ENCODE measurements at places on chromosomes 7 and 10.
A peak's percentile ranks its signal among the peaks of the same experiment; 100 is the strongest.

GRCh38 chr7:140035400-140036223, 27.1 kb downstream of the PARP12 start:
- no peak for DNase-seq

DNA sequence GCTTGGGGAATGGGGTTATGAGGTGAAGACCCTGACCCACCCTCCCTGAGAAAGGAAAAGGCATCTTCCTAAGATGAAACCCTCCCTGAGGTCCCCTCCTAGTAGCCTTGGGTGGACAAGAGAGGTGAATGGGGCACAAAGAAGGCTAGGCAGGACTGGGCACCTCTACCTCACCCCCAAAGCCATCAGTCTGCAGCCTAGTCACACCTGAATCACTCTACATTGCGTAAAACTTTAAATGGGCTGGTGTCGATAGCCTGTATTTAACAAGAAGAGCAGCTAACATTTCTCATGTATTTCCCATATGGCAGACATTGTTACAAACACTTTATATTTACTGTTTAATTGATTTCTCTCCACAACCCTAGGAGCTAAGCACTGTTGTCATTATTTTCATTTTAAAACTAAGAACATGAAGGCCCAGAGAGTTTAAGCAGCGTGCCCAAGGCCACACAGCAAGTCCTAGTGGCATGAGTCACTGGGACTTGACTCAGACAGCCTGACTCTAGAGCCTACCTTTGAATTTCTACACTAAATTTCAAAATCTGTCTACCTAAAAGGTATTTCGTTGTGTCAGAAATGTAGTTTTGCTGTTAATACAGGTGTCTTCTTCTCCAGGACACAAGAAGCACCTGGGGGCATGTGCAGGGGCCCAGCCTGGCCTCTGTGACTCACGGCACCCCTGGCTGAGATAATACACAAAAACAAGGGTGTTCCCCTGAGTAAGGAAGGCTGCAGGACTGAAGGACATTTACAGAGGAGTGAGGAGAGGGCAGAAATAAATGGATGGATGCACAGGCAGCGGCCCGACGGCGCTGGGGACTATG, 3.4 kb downstream of the AOC1 start:
- no peak for DNase-seq

- no peak for DNase-seq
Measured at GRCh38 chr7:14748461-14748860, 154.1 kb downstream of the DGKB start.

- no peak for DNase-seq
Measured at GRCh38 chr10:79320316-79320715, 27.0 kb upstream of the PPIF start.

DNA sequence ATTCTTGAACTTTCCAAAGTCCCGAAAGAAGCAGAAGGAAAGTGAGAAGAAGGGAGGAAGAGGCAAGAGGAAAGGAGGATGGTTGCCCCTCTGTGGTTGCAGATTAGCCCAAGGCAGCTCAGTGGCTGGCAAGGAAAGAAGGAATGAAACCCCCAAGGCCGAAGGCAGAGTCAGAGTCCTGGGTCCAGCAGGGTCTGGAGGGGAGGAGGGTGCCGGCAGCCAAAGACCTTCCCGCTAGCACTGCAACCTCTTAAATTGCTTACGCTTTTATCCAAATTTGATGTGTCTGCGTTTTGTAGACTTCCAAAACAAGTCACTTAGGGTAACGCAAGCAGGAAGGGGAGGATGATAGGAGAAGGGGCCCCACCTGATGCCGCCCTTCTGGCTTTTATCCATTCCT, 7.4 kb upstream of the PFKP start:
- no peak for DNase-seq

GRCh38 chr7:32616625-32617024, 121.3 kb downstream of the AVL9 start:
- DNase-seq = no peak

GRCh38 chr7:155360495-155361345, 63.0 kb downstream of the INSIG1 start:
- DNase-seq = no peak

- no peak for DNase-seq
Measured at GRCh38 chr7:82390936-82391335, 52.6 kb downstream of the CACNA2D1 start.

DNA sequence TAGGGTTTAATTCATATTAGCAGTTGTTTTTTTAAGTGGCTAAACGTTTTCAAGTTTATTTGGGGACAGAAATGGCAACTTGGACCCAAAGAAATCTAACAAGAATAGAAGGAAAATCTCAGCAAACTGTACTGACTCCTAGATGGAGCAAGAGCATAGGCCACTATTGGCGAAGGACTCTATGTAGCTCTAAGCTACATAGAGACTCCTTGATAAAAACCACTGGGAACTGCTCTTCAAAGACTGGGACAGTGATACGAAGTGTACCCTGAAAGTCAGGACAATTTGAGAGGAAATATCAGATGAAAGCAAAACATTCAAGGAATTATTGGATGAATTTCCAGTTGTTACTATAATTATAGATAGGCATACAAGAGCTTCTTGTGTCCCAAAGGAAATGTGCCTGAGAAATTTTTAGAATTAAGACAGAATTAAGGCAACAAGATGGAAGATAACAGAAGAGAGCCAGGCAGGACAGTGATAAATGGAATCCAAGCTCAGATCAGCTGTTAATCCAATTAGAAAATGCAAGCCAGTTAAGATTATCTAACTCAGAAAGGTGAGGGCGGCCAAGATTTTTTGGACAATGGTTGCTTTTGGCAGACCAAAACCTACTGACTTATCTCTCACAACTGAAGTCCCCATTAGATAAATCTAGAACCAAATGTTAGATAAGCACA, 103.7 kb upstream of the IFRD1 start:
- no peak for DNase-seq

DNA sequence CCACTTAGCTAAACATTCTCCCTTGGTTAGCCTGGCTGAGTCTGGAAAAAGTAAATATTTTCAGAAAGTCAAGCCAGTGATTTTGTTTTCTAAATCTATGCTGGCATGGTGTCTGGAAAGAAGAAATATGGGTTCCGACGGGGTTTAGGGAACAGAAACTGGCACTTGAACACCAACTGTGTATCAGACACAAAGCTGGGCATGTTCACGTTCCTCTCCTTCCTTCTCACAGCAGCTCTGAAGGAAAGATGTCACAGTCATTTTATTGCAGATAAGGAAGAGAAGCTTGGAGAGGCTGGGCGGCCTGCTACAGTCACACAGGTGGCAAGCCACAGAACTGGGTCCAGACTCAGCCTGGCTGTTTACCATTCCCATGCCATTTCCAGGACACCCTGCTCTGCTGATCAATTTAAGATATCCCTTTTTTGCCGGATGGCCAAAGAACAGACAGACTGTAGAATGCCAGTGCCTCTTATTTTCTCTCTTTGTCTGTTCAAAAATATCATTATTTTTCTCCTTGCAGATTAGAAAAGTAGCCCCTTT, 118.8 kb downstream of the HERPUD2 start:
- no peak for DNase-seq

DNA sequence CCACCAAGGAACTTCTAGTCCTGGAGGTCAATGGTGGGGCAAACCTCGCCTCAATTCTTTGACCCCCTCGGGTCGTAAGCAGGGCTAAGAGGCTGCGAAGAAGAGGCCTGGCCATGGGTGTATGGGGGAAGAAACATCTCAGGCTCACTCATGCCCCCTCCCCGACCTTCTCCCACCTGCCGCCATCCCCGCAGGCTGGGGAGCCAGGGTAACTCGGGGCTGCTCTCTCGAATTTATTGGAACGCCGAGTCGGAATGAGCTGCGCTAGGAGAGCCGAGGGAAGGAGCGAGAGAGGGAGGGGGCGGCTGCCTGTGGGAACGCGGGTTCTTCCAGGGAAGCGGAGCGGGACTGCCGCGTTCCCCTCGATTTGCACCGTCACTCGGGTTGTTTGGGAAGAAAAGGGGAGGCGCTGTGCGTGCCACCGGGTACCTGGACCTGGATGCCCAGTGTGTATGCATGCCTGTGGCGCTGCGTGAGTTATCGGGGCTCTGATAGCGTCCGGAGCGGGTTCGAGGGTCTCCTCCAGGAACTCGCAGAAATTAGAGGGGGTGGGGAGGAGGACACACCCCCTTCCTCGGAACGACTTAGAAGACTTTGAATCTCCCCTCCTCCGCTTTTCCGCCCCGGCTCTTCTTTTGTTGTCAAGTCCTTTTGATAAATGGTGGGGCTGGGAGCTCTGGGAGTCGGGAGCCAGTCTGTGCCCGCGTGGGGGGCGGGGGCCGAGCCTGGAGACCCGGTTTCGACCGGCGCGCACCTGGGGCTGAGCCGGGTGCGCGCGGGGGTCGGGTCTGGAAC, 1.8 kb upstream of the ZNF503 start:
- DNase-seq = no peak

DNA sequence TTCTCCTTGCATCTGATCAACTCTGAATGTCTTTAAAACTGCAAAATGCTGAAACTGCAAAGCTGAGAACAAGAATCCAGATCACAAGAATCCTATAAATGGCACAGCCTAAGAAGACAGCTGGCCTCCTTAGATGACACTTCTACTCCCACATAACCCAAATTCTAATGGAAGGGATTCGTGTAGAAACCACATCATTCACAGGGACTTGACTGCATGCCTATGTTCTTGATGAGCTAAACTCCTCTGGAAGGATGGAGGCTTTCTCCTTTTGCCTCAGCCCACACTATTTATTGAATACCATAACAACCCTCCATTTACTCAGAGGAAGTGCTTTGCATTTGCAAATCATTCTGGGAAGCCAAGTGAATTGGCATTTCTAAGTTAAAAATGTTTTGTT, 252.5 kb upstream of the VWC2 start:
- no peak for DNase-seq

DNA sequence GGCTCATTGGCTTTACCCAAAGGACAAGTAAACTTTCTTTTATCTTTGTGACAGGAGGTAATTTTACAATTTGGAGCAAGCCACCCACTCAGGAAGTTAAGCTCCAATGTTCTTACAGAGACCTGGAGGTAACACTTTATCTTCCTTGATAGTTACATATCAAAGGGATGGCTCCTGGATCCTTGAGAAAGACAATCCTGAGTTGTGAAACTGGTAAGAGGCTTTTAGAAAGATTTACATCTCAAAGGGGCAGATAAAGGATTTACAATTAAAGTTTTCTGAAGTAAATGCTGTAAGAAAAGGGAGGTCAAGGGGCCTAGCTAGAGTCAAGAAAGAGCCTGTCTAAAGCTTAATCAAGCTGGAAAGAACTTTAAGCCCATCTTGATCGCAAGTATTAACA, 124.4 kb upstream of the ZNF804B start:
- DNase-seq = peak; percentile 2

DNA sequence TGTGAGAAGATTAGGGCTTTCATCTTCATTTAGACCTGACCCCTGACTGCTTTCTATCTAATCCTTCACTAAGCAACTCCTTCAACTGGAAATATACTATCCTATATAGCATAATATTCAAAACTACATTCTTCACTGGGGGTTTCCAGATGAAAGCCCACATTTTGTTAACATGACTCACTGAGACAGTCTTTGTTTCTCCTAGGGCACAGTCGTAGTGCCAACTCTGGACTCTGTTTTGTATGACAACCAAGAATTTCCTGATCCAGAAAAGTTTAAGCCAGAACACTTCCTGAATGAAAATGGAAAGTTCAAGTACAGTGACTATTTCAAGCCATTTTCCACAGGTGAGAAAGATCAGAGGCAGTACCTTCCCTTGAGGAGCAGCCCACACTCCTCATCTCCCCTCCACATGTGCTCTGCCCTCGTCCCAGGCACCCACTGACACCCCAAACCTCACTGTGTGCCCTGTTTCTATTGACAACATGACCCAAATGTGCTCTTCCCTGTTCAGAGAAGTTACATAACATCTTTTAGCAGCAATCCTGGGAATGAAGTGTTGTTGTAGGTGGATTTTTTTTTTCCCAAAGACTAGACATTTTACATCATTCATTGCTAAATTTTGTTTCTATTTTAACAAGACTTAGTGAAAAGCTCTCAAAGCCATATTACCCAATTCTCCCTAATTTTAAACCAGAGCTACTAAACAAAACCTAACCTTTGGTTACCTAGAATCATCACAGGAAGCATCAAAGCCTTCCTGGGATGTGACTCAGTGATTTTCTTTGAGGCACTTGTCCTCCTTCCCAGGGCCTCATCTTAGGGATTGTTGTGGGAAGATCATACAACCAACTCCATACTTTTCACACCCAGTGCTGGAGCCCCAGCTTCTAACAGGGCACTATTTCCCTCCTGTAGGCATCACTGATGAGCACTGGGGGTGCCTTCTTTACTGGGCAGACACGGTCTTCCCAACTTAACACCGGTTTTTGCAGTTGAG, 10.7 kb downstream of the CYP2E1 start:
- DNase-seq = no peak

- DNase-seq = no peak
Measured at GRCh38 chr7:33646166-33646565, 259.2 kb upstream of the BMPER start.

DNA sequence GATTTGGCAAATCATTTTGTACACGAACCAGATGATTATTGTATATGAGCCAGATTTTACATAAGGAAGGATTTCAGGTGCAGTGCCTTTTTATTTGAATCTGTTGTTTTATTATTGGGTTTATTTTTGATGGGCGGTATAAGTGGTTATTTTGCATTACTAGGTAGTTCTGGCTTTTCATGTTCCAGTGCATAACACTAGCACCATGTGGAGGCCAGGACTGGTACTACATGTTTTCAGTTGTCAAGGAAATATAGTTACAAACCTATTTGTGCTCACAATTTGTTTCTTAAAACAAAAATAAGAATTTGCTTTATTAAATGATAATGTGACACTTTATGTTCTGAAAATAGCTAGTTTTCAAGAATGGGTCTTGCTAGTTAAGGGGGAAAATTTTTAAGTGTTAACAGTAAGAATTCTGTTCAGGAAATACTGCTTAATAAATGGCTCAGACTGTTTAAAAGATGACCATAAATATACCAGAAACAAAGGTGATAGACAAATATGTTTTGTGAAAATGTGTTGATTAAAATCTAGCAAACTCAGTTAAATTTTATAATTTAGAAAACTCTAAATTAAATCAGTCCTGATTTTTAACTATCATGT, 7.1 kb upstream of the SEMA3E start:
- DNase-seq = no peak

DNA sequence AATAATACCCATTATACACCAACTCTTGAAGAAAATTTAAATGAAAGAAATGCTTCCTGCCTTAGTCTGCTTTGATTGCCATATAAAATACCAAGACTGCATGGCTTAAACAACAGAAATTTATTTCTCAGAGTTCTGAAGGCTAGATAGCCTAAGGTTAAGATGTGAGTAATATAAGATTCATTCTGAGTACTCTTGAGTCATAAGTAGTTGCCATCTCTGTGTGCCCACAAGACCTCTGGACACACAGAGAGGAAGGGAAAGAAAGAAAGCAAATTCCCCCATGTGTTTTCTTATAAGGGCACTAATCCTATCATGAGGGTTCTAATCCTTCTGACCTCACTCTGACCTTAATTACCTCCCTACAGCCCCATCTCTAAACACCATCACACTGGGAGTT, 201.2 kb downstream of the PTN start:
- no peak for DNase-seq

DNA sequence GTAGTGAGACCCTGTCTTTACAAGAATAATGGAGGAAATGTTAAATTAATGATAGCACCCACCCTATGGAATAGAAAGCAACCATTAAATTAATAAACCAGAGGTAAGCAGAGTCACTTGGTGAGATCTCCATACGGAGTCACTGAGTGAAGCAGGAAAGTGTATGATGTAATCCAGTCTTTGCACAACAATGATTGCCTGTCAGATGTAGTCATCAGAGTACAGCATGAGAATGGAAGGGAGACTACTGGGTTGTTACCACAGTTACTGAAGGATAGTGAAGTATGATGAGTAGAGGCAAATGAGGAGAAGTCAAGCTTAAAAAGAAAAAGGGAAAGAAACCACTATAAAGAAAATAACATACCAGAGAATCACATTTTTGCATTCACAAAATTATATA, 371.9 kb upstream of the SHH start:
- DNase-seq = no peak

- DNase-seq = no peak
Measured at GRCh38 chr10:72946963-72947362, 7.6 kb downstream of the PLA2G12B start.
